ENCODE measurements at places on chromosomes 3 and 15.

- DNase-seq = no peak
Measured at GRCh38 chr3:129745253-129745652, 138.8 kb upstream of the PLXND1 start.

GRCh38 chr3:186942168-186942567 is 11.8 kb downstream of the ST6GAL1 start:
- no peak for DNase-seq

DNA sequence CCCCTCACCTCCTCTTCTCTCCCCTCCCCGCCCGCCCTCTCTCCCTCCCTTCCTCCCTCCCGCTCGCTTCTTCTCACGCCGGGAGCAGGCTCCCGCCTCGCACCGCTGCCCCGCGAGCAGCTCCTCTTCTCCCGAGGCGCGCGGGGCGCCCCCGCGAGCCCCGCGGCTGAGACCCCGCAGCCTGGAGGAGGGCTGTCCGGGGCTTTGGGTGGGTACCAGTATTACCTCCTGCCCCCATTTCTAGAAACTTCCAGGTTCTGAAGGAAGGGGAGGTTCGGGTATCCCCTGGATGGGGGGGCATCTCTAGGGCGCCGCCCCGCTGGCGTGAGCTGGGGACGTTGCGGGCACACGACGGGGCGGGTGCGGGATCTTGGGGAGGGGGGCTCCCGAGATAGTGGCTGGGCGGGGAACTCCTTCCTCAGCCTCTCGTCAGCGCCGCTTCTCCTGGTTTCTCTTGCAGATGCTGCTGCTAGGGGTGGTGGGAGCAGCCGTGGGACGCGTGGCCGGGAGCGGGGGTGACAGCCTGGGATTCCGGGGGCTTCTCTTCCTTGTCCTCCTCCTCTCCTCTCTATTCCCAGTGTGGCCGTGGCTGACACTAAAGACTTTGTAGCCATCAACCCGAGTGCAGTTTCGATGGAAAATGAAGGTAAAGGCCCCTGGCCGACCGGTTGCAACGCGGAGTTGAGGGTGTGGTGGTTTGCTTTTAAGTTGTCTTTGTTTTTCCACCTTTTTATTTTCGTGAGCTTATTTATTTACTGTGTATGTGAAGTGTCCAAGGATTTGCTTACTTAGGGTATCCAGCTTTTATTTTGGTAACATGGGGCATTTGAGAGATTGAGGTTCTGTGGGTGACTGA is 474 bp downstream of the ATP2C1 start:
- DNase-seq = peak; percentile 31

DNA sequence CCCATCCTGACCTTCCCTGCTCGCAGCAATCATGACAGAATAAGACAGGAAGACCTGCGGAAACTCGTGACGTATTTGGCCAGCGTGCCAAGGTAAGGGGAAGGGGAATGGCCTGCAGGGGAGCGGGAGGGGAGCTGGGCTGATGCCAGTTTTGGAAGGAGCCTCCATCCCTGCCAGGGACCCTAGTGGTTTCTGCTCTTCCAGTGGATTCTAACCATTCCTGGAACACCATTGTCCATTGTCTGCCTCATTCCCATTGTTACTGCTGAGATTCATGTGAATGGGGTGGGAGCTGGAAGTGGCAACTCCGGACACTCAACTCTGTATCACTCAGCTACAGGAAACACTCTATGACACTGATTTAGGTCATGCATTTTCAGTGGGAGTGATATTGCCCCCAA is 242.9 kb upstream of the ROPN1 start:
- DNase-seq = no peak

GRCh38 chr3:49889296-49889695 is 14.4 kb downstream of the MST1R start:
- no peak for DNase-seq

DNA sequence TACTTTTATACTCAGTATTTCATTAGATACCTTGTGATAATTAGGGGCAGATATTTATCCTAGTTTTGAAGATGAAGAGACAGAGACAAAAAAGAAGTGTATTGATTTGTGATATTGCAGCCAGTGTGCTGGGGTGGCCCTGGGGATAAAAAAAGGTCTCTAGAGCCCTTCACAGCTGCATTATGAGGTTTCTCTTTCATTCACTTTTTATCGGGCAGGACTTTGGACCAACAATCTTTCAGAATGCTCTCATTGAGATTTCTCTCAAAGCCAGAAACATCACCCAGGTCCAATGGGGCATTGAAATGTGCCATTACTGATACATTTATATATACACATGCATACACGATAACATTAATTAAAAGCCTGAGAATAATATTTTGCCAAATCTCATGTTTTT is 20.5 kb upstream of the SELENOT start:
- DNase-seq = no peak

DNA sequence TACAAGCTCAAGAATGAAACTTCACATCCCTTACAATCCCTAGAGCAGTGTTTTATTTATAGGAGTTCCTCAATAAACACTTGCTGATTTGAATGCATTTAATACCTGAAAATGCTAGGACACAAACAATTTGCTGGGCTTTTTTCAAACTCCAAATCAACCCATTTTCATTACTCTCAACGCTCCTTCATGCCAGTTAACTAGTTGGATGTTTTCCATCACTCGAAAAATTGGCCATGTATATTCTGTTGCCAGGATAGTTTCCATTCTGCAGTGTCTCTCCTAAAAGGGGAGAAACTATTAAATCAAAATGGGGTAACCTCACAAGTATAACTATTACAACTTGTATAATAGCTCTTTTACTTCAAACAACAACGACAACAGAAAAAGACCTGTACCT is 1.2 kb downstream of the GBE1 start:
- no peak for DNase-seq

DNA sequence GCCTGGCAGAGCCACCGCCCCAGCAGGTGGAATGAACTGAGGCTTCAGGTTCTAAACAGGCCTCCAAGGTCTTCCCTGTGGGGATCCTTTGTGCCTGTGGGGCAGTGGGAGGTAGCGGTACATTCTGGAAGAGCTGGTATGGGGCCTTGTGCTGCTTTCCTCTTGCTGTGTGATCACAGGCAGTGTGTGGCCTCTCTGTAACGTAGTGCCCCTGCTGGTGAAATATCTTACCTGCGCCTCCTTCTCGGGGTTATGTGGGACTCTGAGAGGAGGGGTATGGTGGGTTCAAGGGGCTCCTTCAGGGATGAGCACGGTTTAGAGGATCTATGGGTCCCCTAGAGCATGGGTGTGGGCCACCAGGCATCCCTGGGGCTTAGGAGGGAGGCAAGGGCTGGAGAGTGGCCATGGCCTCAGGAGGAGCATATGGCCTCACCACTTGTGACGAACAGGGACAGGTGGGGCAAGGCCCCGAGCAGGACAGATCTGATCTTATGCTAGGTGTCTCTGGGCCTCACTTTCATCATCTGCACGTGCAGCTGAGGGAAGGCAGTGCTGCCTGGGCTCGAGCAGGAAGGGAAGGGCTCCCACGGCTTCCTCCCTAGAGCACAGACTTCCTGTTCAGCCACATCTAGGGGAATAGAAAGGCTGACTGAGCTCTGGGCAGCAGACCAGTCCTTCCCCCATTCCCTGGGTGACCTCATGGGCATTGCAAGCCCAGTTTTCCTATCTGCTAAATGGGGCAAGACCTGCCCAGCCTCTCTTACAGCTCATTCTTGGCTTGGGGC is 1.9 kb upstream of the ALS2CL start:
- DNase-seq = no peak

GRCh38 chr3:151082880-151083838 is 2.3 kb upstream of the MED12L start:
- DNase-seq = no peak

GRCh38 chr15:31302778-31303725 is 23.6 kb upstream of the KLF13 start:
- DNase-seq = peak; percentile 43

Measured in AG08395 (cell line).